Fibroblast of villous mesenchyme (primary cell): ENCODE measurements at places on chromosomes 7 and 10. TPM values are rescaled to one million over a fixed set of nuclear protein-coding genes. Genes with fewer than 3 reads are reported as not detected.

Gene IL2RA
- under 0.01 TPM in 1 of 2 replicates, not detected in the other for total RNA-seq

GRCh38 chr7:70618020-70618551, 513.9 kb upstream of the GALNT17 start:
- no peak for DNase-seq

- DNase-seq = no peak
Observed at GRCh38 chr10:6136215-6137201, 47.7 kb downstream of the RBM17 start.

Gene SPDYE1
- total RNA-seq = not detected in 2 replicates

GRCh38 chr7:72335561-72336381, 76.4 kb downstream of the CALN1 start:
- DNase-seq = no peak

Gene FAM13C
- 0.43 and 2.3 TPM in 2 replicates for total RNA-seq

Gene APBB1IP
- 3.2 and 4.3 TPM in 2 replicates for total RNA-seq

Gene VPS26A
- total RNA-seq = 24.8 and 38.9 TPM in 2 replicates

- DNase-seq = no peak
Observed at GRCh38 chr7:37342688-37343471, 105.8 kb downstream of the ELMO1 start.

DNA sequence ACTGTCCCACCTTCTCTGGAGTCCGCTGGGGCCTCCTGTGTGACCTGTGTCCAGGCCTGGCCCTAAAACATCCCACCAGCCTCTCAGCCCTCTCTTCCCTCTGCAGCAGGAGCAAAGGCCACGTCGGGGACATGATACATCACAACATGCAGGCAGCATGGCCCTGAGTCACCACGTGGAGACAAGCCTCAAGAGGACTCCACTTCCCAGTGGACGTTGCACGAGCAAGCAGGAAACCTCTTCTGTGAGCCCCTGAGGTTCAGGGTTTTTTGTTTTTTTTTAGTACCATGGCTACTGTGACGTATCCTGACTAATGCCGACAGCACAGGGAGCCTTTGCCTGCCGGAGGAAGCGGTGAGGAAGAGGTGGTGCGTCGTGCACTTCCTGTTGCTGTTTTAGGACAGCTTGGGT, 165.9 kb downstream of the DNAJB6 start:
- DNase-seq = no peak
